ENCODE measurements at places on chromosomes 2 and 18.
A peak's percentile ranks its signal among the peaks of the same experiment; 100 is the strongest.

DNA sequence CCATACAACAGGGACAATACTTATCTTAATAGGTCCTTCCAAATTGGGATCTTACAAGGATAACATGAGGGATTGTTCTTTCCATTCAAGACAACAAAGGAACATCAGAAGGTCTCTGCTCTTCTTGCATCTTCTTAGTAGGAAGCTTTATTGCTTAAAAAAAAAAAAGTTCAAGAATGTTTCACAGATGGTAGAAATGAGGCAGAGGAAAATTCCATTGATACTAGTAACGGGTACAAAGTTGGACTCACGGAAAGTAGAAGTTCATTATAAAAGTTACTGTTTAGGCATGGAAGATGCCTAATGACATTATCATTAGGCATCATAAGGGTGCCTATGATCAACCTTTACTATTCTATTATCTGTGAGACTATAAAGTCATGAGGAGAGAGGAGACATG, 136.2 kb downstream of the LAMA3 start:
- no peak for DNase-seq

- no peak for DNase-seq
Observed at GRCh38 chr2:124024561-124025170, 421 bp upstream of the CNTNAP5 start.

DNA sequence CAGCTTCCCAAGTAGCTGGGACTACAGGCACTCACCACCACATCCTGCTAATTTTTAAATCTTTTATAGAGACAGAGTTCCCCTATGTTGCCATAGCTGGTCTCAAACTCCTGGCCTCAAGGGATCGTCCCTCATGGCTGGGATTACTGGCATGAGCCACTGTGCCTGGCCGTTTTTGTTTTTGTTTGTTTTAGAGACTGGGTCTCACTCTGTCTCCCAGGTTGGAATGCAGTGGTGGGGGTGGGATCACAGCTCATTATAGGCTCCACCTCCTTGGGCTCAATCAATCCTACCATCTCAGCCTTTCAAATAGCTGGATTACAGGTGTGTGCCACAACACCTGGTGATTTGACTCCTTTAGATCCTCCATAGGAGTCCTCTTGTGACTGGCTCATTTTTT, 19.5 kb upstream of the ZDBF2 start:
- DNase-seq = no peak

GRCh38 chr2:239898292-239898925, 126.7 kb downstream of the NDUFA10 start:
- no peak for DNase-seq

- DNase-seq = no peak
Observed at GRCh38 chr2:107027205-107027604, 141.2 kb upstream of the ST6GAL2 start.

DNA sequence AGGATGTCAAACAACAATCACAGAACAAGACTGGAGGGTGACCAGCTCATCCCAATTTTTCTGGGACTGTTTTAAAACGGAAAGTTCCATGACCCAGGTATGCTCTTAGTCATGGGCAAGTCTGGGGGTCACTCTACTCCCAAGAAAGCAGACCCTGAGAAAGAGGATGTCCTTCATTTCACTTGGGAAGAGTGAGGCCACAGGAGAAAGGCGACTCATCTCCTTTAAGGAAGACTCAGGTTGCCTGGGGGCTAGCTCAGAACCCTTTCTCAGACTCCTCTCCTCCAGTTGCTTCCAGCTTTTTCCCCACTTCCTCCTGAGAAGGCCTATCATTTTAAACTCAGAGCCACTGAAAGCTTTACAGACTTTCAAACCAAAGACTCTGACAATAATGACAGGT, 9.3 kb downstream of the RNF152 start:
- DNase-seq = no peak

DNA sequence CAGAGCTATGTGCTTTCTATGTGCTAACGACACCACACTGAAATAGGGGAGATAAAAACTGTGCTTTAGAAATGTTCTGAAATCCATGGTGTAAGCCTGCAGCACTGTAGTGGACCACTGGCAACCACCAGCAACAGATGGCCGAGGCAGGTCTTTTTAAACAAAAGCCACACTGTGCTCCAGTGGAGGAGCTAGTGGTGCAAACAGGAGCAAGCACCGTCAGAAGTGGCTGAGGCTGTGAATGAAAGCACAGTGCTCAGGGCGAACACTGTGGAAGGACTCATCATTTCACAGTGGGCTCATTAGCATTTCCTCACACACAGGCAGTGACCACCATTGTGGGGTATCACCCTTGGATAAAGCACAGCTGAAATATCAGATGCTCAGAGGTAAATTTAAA, 22.9 kb upstream of the MTX2 start:
- DNase-seq = peak; percentile 79

Measured in Ammon's horn (tissue), 1 donor.